ENCODE measurements at places on chromosomes 7 and 10.

GRCh38 chr7:37218956-37219355 lies 229.7 kb downstream of the ELMO1 start:
- no peak for DNase-seq

DNA sequence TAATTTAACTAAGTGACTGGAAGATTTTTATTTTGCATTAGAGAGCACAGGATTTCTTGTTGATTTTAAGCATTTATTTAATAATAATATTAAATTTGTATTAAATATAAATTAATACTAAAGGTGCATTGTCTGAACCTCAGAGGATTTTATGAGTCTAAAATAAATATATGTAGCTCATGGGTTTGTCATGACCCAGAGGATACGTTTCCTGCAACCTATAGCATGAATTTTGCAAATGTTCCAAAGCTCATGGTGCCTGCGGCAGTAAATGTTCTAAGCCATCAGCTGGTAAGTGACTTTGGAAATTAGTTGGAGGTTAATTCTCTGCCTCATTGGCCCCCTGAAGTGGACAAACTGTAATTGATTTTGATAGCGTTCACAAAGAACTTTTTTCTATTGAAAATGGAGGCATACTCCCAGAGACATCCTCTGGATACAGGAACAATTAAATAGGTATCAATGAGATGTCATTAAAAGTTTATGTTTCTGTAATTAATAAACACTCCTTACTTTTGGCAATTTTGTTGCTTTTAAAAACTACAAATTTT lies 397.4 kb downstream of the ANKRD7 start:
- no peak for DNase-seq

GRCh38 chr10:61897671-61898434 lies 3.6 kb upstream of the ARID5B start:
- no peak for DNase-seq

GRCh38 chr10:130434446-130435385 lies 298.5 kb downstream of the GLRX3 start:
- no peak for DNase-seq

- no peak for DNase-seq
These were observed 27.8 kb downstream of the FAM53B start for GRCh38 chr10:124716369-124716768.

GRCh38 chr7:137804836-137805235 lies 41.9 kb downstream of the DGKI start:
- no peak for DNase-seq

DNA sequence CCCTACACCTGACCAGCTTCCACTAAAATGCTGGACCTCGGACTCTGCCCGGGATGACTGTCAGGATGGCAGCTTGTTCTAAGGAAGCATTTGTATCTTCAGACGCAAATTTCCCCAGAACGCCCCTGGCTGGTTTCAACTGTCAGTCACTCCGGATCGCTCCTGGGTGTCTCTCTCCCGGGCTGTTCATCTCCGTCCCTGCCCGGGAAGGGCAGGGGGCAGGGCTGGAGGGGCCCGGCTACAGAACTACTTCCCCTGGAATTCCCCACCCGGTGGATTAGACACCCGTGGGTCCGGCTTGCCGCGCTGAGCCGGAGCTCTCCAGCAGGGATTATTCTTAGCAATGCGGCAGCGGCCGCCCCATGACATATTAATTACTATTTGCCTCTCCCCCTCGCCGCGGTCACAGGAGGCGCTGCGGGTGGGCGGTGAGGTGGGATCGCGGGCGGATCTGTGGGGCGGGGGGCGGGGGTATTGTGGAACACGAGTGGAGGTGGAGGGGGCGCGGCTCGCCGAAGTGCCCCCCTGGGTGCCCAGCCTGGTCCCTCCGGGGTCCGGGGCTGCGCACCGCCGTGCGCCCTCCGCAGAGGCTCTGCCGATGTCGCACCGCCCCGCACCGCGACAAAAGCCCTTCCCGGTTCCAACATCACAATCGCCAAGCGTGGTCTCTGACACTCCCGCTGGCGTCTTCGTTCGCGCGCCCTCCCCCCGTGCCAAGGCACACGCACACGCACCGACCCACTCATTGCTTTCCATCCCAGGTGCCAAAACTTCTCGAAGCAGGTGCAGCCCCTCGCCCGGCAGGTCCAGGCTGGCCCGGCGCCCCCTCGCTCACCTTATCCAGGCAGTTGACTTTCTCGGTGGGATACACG lies 276.1 kb upstream of the NEBL start:
- DNase-seq = no peak

DNA sequence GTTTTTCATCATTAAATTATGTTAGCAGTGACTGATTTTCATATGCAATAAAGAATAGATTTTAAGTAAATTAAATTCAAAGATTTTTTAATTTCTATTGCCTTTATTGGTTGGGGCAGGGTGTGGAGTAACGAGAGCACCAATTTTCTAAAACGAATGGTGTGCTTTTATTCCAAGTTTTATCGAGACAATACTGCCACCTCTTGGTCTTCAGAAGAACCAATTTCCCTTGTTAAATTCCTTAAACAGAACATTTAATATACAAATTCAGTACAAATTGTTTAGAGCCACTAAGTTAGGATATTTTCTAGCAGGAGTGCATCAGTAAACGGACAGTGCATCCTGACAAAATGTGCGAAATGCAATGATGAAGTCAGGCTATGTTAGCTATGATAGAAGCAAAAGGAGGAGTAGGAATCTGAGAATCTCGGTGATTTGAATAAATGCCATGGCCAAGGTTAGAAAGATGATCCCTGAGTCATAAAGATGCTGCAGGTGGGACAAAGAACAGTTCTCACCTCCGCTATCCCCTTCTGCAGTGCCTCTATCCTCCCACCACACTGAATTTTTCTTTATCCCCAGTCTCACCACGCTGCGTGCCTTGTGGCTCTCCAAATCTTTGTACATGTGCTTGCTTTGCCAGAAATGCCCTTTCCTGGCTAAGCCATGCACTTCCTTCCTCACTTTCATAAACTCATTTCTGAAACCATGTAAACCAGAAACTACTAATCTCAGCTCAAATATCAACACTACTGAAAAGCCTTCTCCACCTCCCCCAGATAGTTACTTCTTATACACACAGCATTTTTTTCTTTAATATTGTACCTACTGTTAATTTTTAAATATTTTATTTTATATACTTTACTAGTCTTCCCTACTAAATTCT lies 31.9 kb upstream of the AGBL3 start:
- no peak for DNase-seq

- no peak for DNase-seq
These were observed 672 bp downstream of the GTPBP4 start for GRCh38 chr10:988667-989545.

- peak; percentile 19 for DNase-seq
These were observed 21.9 kb upstream of the CDCA7L start for GRCh38 chr7:21967598-21968003.

DNA sequence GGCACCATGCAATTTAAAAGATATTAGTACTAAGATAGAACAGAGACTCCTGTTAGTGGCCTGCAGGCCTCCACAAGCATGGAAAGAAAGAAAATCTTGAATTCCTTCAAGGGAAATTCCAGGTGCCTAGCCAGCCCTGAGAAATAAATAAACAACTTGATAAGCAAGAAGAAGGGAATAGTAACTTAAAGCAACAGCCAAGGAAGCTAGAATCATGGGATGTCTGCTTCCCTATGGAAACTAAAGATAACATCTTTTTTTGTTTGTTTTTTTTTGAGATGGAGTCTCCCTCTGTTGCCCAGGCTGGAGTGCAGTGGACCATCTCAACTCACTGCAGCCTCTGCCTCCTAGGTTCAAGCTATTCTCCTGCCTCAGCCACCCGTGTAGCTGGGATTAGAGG lies 128.6 kb downstream of the SKIDA1 start:
- no peak for DNase-seq

DNA sequence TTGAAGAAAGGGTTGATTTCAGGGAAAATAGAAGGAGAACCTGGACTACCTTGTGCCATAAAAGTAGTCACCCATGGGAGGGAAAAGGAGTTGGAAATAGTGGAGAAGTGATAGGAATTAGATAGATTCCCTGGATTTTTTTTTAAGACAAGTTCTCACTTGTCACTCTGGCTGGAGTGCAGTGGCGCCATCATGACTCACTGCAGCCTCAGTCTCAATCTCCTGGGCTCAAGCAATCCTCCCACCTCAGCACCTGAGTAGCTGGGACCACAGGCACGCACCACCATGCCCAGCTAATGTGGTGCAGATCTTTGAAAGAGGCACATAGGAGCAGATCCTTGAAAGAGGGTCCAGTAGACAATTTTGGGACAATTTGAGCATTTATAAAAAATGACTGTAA lies 9.5 kb upstream of the BLNK start:
- DNase-seq = no peak

GRCh38 chr7:99860281-99861127 lies 16.3 kb downstream of the OR2AE1 start:
- DNase-seq = no peak

- no peak for DNase-seq
These were observed 9.4 kb downstream of the LIMK1 start for GRCh38 chr7:74092964-74093471.

DNA sequence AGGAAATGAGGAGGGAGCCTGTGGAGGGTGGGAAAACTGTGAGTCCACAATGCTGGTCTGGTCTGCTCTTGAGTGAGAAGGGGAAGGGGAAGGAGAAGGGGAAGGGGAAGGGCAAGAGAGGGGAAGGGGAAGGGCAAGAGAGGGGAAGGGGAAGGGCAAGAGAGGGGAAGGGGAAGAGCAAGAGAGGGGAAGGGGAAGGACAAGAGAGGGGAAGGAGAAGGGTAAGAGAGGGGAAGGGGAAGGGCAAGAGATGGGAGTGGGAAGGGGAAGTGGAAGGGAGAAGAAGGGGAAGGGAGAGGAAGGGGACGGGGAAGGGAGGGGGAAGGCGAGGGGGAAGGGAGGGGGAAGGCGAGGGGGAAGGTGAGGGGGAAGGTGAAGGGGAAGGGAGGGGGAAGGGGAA lies 213.2 kb downstream of the GRM8 start:
- DNase-seq = no peak

DNA sequence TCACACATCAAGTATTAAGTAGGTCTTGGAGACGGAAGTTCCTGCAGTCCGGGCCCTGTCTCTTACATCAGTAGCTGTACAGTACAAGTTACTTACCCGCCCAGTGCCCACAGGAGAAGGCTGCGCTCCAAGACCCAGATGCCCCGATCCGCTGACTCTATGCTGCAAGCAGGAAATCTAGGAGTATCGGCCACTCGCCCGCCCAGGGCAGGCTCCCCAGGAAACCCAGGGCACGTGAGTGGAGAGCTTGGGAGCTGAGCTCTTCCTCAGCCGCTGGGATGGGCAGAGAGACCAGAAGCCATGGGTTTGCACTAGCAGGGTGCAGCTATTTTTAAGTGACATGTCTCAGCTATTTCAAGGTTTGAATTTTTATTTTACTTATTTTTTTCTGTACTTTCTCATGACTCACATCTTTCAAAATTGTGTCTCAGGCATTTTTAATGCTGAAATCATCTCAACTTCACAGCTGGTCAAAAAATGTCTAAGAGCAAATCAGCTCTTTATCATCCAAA lies 1.9 kb upstream of the GPER1 start:
- no peak for DNase-seq

GRCh38 chr7:119943942-119944600 lies 328.9 kb upstream of the KCND2 start:
- no peak for DNase-seq

DNA sequence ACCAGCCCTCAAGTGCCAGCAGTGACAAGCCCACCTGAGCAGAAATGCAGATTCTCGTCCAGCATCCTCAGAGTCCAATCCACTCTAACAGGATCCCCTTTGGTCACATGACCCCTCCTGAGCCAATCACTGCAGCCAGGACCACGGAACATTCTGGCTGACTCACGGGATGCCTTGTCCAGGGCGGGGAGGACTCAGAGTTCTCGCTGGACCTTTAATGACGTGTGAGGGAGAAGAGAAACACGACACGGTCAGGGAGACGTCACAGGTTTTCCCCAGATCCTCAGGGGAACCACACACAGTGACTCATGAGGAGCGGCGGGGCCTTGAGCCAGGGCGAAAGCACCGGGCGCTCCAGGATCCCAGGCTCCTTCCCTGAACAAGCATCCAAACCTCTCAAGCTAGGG lies 155.7 kb downstream of the PTPRN2 start:
- DNase-seq = no peak

- DNase-seq = peak; percentile 19
These were observed 118.0 kb upstream of the PRSS58 start for GRCh38 chr7:142375710-142376313.

- DNase-seq = no peak
These were observed 25.7 kb upstream of the FAM180A start for GRCh38 chr7:135774284-135774683.

DNA sequence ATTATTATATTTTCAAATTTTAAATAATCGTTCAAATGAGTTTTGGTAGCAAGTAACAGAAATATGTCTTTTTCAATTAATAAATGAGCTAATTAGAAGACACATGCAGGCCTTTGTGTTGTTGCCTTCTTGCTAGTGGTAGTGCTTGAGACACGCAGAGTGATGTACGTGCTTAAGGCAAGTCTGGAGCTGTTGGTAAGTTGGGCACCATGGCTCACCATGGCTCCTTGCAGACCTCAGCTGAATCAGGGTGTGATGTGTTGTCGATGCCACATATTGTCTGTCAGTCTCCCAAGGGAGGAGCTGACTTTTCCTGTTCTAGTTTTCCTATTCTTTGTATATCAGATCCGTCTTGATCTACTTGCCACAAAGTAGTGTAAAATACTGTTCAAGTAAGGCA lies 8.3 kb downstream of the CDK14 start:
- DNase-seq = no peak

GRCh38 chr7:27169658-27170425 lies 4.3 kb downstream of the HOXA10 start:
- no peak for DNase-seq

DNA sequence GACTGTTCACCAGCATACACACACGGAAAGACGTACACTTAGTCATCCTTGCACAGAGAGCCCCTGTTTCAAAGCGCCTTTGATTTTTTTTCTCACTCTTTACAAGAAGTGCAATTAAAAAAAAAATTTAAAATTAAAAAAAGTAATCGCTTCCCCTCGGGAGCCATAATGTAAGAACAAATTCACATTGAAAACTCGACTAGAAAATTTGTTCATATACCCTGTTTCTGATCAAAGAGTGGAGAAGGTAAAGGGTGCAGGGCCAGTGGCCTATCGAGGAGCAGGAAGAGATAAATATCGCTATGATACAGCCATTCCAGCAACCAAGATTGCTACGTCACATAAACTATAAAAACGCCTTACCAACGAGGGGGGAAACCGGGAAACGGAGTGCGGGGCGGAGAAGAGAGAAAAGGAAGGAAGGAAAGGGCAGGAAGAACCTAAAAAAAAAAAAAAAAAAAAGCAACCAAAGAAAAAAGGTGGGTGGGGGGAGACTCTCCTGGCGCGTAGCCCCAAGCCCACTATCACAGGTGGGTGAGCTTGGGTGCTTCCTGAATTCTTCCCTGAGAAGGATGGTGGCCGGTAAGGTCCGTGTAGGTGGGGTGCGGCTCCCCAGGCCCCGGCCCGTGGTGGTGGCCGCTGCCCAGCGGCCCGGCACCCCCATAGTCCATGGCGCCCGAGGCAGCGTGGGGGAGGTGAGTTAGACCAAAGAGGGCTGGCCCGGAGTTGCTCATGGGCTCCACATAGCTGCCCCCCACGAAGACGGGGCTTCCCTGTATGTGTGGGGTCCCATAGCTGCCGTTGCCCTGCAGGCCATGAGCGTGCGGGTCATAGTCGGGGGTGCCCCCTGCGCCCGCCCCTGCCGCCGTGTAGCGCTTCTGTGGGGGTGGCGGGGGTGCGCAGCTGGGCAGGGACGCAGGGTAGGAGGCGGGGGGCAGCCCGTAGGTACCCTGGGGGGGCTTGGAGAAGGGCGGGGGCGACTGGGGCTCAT lies 5.2 kb upstream of the HOXA2 start:
- no peak for DNase-seq
